Occipital lobe (tissue), 3 donors: ENCODE measurements at places on chromosomes 16 and 17. TPM values are rescaled to one million over a fixed set of nuclear protein-coding genes. Genes with fewer than 3 reads are reported as not detected.

DNA sequence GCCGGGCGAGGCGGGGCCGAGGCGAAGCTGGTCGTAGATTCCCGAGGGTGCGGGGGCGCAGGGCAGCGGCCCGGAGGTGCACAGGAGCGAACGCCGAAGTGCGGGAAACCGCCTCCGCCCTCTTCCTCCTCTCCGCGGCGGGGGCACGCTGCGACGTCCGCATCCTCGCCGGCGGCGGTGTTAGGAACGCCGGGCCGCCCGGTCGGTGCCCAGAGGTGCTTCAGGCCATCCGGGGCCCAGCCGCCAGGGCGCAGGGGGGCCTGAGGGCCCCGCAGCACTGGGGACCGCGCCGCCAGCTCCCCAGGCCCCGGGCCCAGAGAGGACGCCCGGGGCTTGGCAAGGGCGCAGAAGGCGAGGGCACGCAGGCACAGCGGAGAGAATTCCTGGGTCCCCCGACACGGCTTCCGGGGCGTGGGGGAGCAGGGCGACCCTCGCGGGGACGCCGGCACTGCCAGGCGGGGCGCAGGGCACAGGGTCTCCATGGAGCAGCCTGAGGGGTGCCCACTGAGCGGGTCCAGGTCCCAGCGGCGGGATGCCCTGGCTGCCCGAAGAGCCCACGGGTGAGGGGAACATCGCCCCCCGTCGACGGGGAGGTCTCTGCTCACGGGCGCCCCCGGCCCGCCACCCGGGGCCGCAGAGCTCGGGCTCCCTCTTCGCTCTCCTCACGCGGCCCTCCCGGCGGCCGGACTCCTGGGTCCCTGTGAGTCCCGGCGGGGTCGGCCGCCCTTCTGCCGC lies 576 bp downstream of the EPOP start:
- no peak for DNase-seq

Gene KPNB1
- 163 TPM for total RNA-seq

Gene CCL5
- total RNA-seq, result 0.47 TPM

GRCh38 chr17:55354941-55355340 lies 66.7 kb downstream of the MMD start:
- no peak for DNase-seq

- DNase-seq, result no peak
These were observed at the start of gene MEIOC for GRCh38 chr17:44655983-44656710. TSS of gene MEIOC (plus strand) at chr17:44656468. CDS start at chr17:44656614, 146 bp downstream.

GRCh38 chr16:53053967-53054669 lies 673 bp upstream of the CHD9 start:
- no peak for DNase-seq

DNA sequence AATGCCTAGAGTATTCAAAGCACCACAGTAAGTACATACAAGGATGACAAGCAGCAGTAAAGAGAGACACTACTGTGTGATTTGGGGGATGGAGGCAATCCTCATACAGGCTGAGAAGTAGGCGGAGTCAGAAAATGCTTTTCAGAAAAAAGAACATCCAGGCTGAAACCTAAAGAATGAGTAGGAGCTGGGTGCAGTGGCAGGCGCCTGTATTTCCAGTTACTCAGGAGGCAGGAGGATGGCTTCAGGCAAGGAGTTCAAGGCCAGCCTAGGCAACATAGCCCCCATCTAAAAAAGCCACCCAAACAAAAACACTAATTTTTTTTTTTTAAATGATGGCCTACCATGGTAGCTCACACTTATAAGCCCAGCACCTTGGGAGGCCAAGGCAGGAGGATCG lies 10.3 kb downstream of the KANSL1 start:
- DNase-seq, result no peak

DNA sequence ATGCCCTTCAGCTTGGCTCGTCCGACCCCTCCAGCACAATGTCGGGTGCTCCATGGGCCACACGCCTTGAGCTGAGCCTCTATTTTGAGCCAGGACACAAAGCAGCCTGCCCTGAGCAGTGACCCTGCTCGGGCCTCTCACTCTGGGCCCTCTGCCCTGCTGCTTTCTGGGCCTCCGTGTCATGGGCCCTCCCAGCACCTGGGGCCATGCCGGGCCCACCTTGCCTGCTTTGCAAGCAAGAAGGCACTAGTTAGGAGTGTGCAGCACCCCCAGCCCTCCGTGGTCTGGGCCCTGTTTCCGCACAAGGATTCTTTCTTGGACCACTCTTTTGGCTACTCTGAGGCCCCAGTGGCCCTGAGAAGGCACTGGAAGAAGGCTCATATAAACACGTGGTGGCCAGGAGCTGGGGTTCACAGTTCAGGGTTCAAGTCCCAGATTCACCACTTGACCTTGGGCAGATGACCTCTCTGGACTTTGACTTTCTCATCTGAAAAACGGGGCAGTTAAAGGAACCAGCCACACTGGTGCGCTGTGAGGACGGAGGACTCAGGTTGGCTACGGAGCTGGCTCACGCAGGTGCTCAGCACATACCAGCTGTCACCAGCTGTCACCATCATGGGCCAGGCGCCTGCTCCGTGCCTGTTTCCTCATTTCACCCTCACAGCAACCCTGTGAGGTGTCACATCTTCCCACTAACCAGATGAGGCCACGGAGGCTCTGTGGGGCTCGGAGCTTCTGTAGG lies 166.0 kb upstream of the GSE1 start:
- no peak for DNase-seq

Gene CLEC10A
- total RNA-seq, result not detected

DNA sequence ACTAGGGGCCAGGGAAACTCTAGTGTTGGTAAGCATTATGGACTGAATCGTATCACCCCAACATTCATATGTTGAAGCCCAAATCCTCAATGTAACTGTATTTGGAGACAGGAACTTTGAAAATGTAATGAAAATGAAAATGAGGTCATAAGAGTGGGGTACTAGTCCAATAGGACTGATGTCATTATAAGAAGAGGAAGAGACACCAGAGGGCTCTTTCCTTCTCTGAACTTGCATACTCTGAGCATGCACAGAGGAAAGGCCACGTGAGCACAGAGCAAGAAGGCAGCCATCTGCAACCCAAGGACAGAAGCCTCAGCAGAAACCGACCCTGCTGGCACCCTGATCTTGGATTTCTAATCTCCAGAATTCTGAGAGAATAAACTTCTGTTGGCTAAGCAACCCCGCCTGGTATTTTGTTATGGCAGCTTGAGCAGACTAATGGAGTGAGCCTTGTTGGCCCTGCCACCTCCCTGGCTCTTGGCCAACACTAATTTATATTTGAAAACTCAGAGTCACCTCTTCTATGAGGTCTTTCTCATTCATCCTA lies 273.4 kb downstream of the NTN1 start:
- DNase-seq, result no peak

- no peak for DNase-seq
These were observed 269.8 kb upstream of the MYOCD start for GRCh38 chr17:12395733-12396354.

Gene MON1B
- total RNA-seq, result 8.3 TPM

DNA sequence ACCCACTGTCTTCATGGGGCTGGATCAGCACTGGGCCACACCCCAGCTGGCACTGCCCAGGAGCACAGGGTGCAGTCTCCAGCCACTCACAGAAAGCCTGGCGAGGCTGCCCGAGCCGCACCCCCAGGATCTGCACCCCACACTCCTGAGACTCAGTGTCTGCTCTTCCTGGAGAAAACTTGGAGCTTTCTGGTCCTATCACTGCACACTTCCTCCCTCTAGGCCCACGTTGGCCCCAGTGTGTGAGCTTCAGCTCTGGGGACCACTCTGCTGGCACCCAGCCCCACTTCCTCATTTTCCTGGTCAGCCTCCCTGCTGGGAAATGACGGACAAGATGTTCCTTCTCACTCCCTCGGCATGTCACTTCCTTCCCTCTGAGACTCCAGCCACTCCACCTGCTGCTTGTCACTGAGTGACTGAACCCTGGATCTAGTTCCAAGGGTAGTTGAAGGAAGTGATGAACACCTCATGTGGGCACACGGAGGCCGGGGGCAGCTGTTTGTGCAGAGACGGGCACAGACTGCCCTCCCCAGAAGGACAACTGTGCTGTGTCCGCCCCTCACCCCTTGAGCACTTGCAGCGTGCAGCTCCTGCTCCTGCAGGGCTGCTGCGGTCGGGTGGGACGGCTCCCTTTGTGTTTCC lies 29.0 kb downstream of the ZC3H18 start:
- DNase-seq, result no peak

DNA sequence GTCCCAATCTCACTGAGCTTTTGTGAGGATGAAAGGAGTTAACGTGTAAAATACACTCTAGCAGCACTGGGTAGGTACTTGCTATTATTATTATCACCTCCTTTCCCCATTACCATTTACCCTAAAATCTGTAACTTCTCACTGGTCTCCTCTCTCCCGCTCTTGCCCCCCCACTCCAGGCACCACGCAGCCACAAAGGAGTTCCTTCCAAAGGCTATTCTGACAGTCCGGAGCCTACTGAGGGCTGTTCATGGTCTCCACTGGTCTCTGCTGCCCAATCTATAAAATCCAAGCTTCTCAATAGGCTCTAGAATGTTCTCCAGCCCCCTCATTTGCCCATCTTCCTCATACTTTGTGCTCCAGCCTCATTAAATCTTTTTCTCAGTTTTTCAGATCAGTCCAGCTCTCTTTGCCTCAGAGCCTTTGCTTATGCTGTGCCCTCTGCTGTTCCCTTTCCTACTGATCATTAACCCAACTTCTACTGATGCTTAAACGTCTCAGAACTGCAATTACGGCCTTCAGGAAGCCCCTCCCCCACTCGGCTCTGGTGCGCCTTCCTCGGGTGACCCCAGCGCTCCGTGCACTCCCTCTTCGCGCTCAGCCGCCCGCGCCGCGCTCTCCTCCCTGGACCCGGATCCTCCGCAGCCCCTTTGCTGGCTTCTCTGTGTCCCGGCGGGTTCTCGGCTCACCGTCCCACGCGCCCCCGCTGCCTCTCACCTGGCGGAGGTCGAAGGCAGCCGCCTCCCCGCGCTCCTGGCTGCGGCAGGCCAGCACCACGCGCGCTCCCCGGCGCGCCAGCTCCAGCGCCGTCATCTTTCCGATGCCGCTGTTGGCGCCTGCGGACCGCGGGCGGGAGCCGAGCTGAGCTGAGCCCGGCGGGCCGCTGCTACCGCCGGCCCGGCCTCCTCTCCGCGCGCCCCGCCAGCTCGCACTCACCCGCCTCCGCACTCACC lies 737 bp downstream of the DHRS13 start:
- DNase-seq, result peak; percentile 56

DNA sequence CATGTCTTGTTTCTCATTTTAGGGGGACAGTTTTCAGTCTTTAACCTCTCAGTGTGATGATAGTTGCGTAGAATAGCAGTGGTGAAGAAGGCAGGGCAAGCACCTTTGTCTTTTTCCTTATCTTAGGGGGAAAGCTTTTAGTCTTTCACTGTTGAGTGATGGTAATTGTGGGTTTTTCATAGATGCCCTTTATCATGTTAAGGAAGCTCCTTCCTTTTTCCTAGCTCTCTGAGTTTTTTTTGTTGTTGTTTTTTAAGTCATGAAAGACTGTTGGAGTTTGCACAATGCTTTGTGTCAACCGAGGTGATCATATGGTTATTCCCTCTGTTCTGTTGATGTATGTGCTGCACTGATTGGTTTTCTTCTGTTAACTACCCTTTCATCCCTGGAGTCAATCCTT lies 15.7 kb downstream of the NOL11 start:
- no peak for DNase-seq

GRCh38 chr17:30926516-30926915 lies 4.8 kb downstream of the ADAP2 start:
- DNase-seq, result no peak

Gene TNFRSF13B
- not detected for total RNA-seq

- no peak for DNase-seq
These were observed 55.0 kb downstream of the SALL1 start for GRCh38 chr16:51095890-51096626.

- no peak for DNase-seq
These were observed 18.6 kb upstream of the COL1A1 start for GRCh38 chr17:50219939-50220465.

DNA sequence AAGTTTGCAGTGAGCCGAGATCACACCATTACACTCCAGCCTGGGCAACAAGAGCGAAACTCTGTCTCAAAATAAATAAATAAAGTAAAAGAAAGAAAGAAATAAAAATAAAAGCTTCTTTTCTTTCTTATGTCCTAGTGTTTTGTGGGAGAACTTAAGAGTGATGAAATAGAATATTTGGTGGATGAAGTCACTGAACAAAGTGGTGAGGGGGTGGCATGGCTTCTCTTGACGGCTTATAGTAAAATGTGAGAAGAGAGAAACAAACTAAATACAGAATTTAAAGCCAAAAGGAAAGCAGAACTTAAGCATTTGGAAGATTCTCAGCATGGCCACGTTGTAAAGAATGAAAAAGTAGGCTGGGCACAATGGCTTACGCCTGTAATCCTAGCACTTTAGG lies 15.3 kb downstream of the SGF29 start:
- DNase-seq, result no peak

- no peak for DNase-seq
These were observed 41.8 kb downstream of the TEKT5 start for GRCh38 chr16:10652730-10653590.

DNA sequence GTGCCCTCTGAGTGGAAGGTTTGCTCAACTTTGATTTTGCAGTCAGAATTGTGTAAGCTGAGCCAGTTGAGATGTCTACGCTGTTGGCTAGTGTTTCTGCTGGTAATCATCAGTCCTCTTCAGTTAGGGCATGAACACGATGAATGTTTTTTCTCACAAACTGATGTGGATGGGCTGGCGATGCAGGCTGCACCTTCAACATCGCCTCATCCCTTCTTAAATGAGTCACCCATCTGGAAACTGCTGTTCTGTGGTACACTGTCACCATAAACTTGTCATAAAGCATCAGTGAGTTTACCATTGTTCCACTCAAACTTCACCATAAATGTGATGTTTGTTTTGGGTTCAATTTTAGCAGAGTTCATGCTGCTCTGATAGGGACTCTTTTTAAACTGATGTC lies 8.4 kb downstream of the C16orf95 start:
- no peak for DNase-seq
